Hepatic stellate cell (primary cell): ENCODE measurements at places on chromosomes 6 and 20.
A peak's percentile ranks its signal among the peaks of the same experiment; 100 is the strongest.

DNA sequence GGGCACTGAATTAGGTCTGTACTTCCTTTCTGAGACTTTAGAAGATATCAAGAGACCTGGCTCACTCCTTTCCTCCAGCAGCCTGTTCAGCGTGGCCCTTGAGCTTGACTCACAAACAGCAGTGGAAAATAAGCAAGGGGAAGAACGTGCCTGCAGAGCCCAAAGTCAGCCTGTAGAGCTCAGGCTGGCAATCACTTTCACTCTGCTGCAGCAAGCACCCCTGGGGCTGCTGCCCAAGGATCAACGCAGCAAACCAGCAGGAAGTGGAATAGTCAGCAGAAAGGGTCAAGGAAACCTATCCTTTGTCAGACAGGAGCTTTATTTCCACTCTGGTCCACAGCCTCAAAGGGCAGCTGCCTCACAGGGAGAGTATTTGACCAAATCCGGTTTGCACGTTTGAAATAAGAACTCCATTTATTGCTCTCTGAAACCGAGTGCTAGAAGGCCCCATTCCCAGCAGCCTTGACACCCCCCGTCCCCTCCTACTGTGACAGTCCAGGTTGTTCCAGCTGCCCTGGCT, 77.4 kb downstream of the PRDM1 start:
- peak; percentile 44 for DNase-seq

- no peak for DNase-seq
These were observed 4.1 kb downstream of the CALHM6 start for GRCh38 chr6:116465246-116465645.

GRCh38 chr6:158080849-158081656, 87.0 kb downstream of the SERAC1 start:
- no peak for DNase-seq

DNA sequence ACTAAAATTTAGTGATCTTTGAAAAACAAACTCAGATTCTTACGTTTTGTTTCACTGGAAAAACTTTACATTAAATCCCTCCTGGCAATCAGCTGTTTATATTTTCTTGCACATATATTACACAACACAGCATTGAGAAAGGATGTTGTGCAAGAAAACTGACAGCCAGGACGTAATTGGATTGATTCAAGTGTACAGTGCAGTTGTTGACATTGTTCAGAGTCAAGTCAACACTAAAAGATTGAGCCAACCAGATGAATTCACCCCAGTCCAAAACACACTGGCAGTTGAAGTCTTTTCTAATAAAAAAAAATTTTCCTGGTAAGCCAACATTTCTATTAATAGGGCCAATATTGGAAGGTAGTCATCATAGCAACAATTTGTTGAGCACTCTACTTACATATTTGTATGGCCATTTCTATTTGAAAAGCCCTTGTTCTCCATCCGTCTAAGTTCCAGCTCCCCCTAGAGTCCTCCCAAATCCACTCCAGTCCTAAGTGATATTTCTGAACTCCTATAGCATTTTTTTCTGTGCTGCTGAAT, 20.9 kb upstream of the VNN1 start:
- DNase-seq = no peak

- DNase-seq = no peak
These were observed 78.7 kb downstream of the SGK1 start for GRCh38 chr6:134238960-134239795.

DNA sequence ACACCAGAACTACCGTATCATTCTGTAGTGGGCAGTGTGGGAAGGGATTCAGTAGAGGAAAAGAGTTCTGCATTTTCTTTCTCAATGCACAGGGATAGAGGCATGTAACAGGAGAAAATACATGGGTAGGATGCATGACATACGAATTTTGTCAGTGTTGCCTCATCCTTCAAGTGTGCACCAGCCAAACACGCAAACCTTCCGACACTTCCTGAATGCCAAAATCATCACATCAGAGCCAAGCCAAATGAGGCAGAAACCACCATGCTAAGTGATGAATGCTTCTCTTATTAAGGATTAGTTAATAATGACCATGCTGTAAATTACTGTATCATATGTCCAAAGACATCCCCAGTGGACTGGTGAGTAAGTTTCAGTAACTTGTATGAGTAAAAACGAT, 27.3 kb downstream of the RAMACL start:
- no peak for DNase-seq

- no peak for DNase-seq
These were observed 7.3 kb downstream of the RAET1E start for GRCh38 chr6:149890629-149891045.

GRCh38 chr20:38250609-38251008, 9.9 kb downstream of the KIAA1755 start:
- no peak for DNase-seq

DNA sequence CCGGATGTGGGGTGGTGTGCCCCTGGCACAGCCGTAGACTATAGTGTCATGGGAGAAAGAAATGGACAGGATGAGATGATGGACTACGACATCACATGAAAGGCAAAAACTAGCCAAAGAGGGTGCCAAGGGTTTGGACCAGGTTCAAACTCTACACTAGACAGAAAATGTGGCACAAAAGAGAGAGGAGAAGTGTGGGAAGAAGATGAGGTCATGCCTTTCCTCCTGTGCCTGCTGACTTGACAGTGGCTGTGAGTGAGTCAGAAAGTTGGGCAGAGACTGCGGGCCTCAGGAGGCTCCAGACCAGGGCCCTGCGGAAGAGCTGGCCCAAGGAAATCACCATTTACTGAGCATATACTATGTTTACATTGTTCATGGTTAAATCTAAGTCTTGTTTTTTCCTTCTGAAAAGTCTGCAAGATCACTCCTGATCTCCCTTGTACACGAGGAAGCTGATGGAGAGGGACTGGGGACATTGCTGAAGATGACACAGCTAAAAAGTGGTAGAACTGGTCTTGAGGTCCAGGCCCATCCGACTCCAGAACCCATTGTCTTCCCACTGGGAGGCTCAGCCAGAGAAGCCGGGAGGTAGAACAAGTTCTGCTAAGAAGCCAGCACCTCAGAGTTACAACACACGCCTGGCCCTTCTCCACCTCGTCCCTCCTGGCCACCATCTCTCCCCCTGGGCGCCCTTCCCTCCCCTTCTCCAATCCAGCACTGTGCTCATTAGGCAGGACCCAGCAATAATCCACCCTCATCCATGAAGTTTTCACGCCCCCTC, 35.6 kb downstream of the CNKSR3 start:
- peak; percentile 45 for DNase-seq

GRCh38 chr6:73585566-73586415, 65.0 kb upstream of the EEF1A1 start:
- peak; percentile 73 for DNase-seq

DNA sequence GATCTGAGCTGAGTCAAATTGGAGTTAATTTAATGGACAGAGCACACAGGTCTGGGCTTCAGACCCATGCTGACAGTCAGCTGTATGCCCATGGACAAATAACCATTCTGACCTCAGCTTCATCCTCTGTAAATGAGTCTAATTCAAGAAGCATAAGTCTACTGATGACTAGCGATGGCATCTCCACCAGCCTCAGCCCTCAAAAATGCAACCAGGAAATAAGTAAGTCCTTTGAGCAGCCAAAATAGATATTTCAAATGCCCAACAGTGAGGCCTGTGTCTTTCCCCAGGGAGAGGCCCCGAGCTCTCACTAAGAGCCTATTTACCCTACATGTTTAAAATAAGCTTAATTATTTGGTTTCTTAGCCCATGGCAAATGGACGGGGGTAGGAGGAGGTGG, 114.2 kb upstream of the MTHFD1L start:
- DNase-seq = no peak

DNA sequence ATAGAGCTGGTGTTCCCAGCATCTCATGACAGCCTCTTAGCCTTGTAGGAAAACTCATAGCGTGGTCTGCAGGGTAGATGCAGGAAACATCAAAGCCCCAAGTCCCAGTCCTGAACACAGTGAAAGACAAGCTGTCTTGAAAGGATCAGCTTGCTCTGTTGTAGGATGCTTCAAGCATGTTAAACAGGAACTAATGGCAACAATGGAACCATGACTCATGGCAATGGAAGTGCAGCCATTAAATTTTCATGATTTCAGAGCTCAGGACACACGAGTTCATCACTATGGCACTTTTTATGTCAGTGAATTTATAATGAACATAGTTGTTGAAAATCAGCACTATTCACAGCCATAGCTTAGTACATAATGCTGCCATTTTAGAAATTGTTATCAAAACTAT, 367.7 kb downstream of the KIF16B start:
- no peak for DNase-seq

- no peak for DNase-seq
These were observed 101.2 kb downstream of the EPHA7 start for GRCh38 chr6:93318121-93318520.

GRCh38 chr6:138086573-138087196, 20.5 kb downstream of the PERP start:
- DNase-seq = no peak

GRCh38 chr20:61129311-61129710, 122.8 kb upstream of the CDH4 start:
- no peak for DNase-seq

DNA sequence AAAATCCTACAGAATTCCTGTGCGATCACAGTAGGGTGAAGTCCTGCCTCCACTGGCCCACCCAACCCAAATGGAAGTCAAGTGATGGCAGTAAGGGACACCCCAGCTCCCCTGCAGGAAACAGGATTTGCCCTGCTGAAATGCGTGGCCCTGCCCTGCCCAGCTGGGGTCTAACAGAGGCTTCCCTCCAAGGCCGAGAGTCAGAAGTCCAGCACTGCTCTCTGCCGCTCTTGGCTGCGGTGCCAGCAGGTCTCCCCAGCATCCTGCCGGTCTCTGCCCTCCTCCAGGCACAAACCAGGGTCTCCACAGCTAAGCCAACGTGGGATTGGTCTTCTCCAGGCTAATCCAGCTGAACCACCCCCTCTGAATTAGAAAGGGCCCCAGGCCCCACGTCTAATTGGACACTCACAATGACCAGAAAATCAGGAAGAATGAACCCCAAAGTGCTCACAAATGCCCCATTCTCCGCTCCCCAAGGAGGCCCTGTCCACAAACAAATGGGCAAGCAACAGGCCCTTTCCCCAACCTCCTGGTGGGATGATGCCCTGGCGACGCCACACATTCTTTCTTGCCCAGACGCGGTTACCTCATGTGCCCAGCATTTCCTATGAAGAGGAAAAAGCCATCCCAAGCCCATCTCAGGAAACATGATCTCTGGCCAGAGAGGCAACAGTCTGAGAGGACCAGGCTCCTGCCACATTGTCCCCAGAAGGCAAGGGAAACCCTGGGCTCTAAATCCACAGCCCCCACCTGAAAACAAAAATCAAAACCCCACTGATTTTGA, 117.2 kb downstream of the BANF2 start:
- DNase-seq = no peak

GRCh38 chr20:59086923-59087322, 44.3 kb upstream of the PRELID3B start:
- DNase-seq = no peak

DNA sequence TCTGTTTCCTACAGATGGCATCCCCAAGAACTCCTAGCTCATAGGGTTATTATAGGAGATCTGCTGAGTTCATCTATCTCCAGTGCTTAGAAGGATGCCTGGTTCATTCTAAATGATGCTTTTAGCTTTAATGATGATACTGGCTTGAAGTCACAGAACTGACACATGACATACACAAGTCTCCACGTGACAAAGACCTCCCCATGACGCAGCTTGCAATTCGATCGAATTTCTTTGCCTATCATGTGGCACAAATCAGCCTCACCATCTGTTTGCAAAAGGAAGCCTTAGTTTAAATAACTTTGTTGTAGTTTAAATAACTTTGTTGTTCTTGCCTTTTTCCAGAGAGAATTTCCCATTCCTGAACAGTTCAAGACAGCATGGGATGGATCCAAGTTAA, 44.1 kb upstream of the FAM8A1 start:
- no peak for DNase-seq

DNA sequence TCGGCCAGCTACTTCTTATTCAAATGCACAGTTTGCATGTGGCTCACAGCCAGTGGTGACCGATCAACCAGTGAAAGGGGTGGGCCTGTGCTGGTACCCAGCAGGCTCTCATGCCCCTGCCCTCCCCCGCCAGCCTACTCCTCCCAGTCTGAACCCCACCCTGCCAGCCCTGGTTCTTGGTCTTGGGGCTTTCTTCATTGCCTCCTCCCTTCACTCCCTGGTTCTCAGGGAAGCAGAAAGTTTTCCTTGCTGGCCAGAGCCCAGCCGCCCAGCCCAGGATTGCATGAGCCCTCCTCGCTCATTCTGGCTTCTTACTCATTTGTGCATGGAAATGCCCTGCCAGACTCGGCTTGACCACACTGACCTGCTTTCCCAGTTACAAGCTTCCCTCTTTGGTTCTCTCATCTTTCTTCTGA, 40.8 kb downstream of the KCNK17 start:
- no peak for DNase-seq

DNA sequence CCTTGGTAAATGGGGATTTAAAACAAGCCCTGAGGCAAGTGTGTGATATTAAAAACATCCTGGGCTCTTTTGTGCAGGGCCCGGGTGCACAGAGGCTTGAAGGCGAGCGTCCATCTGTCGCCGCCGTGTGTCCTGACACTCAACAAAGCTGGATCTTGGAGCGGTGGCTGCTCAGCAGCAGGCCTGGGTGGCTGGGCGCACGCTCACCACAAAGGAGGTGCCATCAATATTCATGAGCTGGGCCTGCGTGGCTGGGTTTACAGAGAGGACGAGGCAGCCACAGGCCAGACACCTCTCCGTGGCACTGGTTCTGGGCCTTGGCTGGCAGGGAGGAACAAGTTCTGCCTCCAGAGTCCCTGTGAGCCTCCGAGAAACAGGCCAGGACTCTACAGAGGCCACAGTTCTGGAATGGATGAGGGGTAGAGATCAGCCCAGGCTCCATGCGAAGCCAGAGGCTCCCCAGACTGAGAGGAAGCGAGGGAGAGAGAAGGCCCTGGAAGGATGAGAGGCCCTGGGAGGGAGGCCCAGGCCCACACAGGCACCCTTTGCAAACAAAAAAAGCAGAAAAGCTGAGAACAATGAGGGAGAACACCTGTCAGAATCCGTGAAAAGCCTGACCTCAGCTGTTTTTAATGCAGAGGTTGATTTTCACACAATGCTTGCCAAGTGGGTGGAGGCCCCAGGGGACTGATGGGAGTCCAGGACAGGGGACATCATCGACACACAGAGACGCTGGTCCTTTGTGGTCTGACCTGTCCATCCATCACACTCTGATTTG, 21.9 kb downstream of the BHLHE23 start:
- no peak for DNase-seq

DNA sequence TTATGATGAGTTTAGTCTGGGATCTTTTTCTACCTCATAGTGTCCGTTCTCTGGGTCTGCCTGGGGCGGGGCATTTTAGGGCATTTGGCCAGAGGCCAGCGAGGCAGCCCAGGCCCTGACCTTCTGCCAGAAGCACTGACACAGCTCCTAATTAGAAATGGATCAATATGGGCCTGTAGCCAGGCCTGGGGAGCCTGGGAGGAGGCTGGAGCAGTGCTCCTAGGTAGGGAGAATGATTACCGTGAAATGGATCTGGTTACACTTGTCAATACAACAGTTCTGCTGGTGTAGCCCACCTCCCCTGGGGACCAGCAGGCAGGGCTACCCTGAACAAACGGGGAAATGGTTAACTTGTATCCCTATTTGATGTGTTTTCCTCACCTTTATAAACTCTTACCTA, 23.0 kb downstream of the RALY start:
- no peak for DNase-seq
